HCT116 (cell line): ENCODE measurements at places on chromosomes 4 and X. TPM values are rescaled to one million over a fixed set of nuclear protein-coding genes. Genes with fewer than 3 reads are reported as not detected.

HSFX4 gene
- total RNA-seq: not detected

MAGEA6 gene
- 0.57 TPM for total RNA-seq

LNX1 gene
- 3.3 TPM for total RNA-seq

CXorf58 gene
- not detected for total RNA-seq

GRID2 gene
- not detected for total RNA-seq

HSPA4L gene
- 18.6 TPM for total RNA-seq

NPY1R gene
- total RNA-seq: 0.39 TPM

TLR8 gene
- total RNA-seq: not detected

UCHL1 gene
- total RNA-seq: 0.54 TPM
